ENCODE measurements at places on chromosomes 3 and 15.

- DNase-seq, result no peak
Measured at GRCh38 chr15:52207191-52207590, 16.0 kb upstream of the GNB5 start.

GRCh38 chr3:111662907-111663306, 67.8 kb upstream of the ZBED2 start:
- no peak for DNase-seq

DNA sequence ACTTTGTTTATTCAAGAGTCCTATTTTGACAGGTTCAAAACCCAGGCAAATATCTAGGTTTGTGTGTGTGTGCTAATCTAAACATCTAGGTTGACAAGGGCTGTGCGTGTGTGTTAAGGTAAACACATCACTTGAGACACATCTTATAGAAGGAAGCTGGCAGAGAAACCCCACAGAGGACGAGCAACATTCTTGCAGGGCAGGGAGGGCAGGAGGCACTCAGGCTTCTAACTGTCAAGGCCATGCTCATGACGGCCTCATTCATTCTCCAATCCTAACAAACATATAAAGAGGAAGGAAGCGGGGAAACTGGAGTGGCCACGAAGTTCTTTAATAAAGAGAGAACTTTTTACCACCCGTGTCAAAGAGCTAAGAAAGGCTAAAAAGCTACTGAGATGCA, 43.4 kb downstream of the SLCO2A1 start:
- DNase-seq, result no peak

- no peak for DNase-seq
Measured at GRCh38 chr15:79629687-79630086, 197.6 kb downstream of the MINAR1 start.

GRCh38 chr3:194092881-194093301, 43.1 kb upstream of the HES1 start:
- DNase-seq, result no peak

DNA sequence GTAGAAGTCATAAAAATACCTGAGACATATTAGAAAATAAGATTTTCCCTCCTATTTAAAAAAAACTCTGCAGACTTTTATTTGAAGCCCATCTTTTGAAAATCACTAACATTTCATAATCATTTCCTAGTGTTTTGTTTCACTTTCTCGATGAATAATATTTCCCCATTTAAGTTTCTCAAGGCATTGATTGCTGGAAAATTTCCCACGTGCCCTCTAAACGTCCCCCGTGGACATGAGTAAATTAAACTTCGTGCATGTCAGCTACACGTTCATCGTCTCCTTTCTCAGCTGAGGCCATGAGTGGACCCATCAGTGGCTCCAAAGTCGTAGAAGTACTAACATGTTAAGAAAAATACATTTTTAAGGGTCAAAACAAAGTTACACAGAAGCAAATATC, 2.0 kb upstream of the TM2D3 start:
- DNase-seq, result no peak

GRCh38 chr3:113255100-113255853, 43.9 kb downstream of the BOC start:
- DNase-seq, result no peak

DNA sequence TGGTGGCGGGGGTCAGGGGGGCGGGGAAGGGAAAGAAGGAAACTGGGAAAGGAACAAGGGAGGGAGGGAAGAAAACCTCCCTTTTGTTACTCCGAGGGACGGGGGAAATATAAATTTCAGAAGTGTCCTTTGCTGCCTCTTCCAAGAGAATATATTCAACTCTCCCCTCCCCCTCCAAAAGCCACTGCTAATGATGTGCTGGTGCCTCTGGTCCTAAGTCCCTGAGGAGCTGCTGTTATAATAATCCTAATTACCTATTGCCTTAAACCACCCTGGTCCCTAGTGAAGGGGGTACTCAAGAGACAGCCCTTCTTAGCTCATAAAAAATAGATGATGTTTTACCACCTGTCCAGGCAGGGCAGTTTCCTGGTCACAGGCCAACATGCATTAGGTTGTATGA, 118.3 kb upstream of the TRIM42 start:
- DNase-seq, result no peak

DNA sequence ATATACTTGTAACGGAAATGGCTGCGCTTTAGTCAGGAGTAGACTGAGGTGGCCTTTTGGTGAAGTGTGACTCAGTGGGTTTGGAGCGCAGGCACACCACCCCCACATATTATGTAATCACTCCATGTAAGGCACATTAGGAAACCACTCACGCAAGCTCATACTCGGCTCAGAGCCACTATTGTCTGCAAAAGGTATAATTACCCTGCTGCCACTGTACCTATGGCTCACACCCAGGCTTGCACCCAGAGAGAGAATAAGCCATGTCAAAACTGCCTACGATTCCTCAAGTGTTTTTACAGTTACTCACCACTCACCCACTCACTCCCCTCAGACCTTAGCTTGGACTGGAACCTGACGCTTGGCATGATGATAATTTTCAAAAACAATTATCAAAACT, 611.9 kb upstream of the CCDC54 start:
- DNase-seq, result no peak

GRCh38 chr15:100202309-100202960, 139.3 kb downstream of the ADAMTS17 start:
- no peak for DNase-seq

- no peak for DNase-seq
Measured at GRCh38 chr15:48584090-48584811, 61.3 kb downstream of the FBN1 start.

DNA sequence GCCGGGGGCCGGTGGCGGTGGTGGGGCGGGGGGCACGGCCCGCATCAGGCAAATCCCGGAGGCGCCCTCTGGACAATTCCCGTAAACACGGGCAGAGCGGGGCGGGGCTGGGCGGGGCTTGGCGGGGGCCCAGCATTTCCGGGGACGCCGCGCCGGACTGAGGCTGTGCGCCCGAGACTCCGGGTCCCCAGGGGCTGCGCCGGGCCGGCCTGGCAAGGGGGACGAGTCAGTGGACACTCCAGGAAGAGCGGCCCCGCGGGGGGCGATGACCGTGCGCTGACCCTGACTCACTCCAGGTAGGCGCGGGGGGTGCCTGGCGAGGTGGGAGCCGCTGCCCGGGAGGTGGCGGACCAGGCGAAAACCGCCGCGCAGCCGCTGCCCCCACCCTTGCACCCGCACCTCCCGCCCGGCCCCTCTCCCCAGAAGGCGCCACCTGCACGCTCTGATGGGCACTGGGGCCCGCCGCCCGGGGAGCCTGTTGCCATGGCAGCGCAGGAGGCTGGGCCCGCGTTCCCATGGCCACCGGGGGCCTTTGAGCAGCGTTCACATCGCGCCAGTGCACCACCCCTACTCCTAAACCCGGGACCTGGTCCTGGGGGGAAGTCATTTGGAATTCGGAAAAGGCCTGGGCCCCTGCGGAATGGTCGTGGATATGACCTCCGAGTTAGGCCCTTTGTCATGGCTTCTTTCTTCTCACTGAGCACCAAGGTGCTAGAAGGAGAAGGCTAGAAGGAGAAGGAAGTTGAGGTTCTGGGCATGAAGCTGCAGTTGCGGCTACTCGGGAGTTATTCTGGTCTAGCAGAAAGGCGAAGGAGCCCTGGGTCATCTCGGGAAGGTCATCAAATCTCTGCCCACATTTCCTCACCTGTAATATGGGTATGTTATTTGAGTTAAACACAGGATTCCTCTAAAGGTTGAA, 16.1 kb upstream of the SEMA4B start:
- peak; percentile 36 for DNase-seq

GRCh38 chr3:25889525-25889917, 99.6 kb downstream of the OXSM start:
- DNase-seq, result no peak

- no peak for DNase-seq
Measured at GRCh38 chr15:62781081-62781497, 261.5 kb upstream of the TPM1 start.

DNA sequence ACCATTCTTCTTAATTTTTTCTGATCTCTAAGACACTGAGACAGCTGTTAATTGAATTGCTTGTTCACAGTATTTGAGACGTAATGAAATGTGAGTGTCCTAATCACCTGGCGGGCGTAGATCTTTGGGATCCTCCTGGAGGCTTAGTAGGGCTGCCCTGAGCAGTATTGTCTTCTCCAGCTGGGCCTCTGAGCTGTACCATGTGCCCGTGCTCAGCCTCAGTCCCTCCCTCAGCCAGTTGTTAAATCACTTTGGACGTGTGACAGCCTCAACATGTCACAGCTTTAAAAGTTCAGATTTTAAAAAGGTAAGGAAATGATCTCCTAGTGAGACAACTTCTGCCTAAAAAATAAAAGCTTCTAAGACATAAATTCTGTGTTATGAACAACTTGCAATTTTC, 35.5 kb downstream of the IGF1R start:
- no peak for DNase-seq

GRCh38 chr3:195111766-195112165, 159.2 kb downstream of the XXYLT1 start:
- no peak for DNase-seq

GRCh38 chr3:120646771-120647432, 35.1 kb downstream of the HGD start:
- no peak for DNase-seq

GRCh38 chr3:147119989-147120388, 286.4 kb downstream of the ZIC4 start:
- DNase-seq, result no peak

DNA sequence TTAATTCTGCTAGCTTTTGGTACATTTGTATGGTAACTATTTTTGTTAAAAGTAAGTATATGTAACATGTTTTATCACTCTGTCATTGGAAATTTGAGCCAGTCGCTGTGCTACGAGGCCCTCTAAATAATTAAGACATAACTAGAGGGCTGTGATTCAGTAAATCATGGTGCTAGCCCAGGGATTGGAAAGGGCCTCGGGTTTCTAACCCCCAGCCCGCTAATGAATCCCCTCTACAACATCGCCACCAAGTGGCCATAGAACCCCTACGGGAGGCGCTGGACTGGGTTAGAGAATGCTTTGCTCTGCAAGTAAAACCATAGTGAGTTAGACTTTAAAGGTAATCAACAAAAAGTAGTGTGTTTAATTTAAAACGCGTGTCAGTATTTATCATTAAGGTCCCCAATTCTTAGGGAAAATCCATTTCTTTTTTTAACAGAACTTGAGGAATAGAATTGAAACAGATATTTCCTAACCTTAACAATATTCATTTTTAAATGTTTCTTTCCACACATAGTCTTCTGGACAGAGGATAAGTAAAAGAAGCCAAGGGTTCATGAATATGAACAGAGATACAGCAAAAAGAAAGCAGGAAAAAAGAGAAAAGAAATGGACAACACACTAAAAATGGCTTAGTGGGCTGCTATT, 744.7 kb downstream of the EPHA3 start:
- DNase-seq, result no peak

GRCh38 chr3:2653706-2654105, 456.5 kb downstream of the IL5RA start:
- DNase-seq, result no peak
